ENCODE measurements at places on chromosomes 2 and 18.
A peak's percentile ranks its signal among the peaks of the same experiment; 100 is the strongest.

DNA sequence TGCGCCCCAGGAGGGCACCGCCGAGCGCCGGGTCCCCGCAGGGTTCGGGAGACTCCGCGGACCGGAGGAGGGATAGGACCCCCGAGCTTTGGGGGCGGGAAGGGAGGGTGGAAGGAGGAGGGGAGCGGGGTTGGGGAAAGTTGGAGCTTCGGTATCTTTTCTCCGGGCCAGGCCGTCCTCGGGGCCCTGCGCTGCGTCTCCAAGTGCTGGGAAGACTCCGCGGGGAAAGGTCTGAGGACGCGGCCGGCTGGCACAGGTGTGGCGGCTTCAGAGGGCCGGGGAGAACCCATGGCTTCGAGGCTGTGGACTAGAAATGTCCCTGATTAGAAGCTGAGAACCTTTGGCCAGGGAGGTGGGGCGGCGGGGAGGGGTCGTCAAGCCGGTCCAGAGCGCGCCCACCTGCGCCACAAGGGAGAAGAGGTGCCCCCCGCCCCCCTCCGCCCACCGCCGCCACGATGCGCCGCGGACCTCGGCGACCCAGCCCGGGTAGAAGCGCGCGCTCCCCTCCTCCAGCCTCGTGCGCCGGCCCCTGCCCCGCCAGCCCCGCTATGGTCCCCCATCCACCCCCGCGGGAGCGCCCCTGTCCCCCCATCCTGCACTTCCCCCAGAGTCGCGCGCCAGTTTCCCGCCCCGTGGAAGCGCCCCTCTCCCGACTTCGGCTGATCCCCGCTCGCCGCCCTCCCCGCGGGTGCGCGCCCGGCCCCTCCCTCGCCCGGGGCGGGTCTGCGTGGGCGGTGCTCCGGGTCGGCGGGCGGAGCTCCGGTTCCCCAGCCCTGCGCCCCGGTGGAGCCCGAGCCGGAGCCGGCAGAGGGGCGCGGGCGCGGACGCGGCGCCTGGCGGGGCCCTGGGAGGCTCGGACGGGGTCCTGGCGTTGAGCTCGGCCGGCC is at the start of gene SNTG2:
Gene SNTG2 (plus strand): TSS at position 770 of the 887 bp plus-strand sequence. CDS start 148 bp downstream, outside the sequence.
- DNase-seq: peak; percentile 68

DNA sequence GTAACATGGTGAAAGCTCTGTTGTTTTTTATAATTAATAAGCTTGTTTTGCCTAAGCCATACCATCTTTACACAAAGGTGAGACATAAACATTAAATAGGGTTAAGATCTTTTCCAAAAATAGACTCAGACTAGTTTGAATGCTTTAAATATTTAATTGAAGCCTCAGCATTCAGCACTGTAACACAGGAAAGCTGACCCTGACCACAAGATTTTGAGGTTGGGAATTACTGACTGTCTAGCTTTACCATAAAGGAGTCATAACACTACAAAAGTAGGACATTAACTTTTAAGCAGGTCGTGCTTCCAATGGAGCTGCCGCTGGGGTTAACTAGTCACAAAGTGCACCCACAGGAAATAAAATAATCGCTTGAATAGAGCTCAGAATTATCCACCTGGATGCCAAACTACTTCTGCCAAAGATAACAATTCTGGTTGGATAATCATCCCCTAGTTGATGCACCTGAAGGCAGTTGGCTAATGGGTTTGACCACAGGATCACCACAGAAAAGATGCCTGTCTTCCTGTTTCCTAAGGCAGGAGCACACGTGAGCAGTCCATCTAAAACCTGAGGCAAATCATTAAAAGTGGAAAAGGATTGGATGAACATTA is 106.2 kb downstream of the COBLL1 start:
- no peak for DNase-seq

DNA sequence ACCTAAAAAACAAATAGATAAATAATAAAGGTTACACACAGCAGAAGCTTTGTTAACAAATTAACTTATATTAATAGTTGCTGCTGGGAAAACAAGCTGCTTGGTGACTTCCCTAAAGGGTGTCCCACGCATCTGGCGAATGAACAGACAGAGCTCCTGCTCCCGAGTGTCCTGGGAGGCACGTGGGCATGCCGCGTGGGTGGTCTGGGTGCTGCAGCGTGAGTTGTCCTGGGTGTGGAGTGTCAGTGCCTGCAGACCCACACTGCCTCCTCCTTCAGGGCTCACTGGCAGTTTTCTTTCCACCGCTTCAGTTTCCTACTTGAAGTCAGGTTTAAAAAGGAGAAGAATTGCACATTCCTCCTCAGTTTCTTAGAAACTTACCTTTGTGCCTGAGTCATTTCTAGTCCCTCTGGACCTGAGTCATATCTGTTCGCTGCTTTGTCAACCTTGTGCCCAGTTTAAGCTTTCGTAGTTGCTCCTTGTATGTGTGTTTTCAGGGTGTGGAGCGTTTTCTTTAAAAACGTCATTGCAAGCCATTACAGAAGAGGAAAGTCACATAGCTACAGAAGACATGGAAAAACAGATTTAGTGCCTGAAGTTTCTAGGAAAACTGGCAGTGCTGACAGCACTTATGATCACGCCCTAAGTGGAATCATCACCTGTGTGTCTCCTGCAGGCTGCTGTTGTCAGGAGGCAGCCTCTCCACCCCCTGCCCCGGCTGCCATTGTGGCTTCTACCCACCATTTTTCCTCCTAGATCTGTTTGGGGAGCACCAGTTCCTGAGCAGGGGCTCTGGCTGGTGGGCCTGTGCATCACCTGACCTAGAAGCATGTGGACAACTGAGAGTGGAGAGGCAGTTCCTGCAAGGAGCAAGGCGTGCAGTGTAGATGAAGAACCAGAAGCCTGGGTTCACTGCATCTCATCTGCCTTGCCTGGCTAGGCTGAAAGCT is 24.5 kb downstream of the IMPA2 start:
- no peak for DNase-seq

DNA sequence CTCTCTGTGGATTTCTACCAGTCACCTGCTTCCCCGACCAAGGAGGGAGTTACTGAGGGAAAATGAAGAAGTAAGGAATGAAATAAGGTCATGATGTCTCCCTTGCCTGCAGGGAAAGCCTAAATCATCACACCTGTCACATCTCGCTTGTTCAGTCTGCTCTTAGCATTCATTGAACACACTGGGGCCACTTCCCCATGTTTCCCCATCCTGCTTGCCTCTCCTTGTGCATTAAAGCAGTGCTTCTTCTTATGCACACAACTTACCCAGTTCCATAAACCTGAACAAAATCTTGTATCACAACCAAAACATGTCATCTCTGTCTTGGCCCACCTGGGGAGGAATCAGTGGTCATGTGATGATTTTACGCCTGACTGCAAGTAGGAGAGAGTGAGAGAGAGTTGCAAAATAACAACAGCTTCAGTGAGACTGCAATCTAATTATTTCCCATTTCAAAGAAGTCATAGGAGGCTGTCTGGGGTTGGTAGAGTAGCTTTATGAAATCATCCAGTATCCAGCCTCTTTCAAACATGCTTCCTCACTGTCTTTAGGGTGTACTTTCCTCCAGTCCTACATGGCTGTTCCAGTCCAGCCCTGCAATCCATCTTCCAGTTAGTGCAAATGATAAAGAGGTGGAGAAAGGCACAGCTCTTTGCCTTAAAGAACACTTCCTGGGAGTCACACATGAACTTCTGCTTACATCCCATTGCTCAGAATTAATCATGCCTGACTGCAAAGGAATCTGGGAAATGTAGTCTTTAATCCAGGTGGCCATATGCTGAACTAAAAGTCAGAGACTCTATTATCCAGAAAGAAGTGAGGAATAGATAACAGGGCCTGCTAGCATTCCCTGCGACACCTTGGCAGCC is 220.1 kb downstream of the HAUS1 start:
- no peak for DNase-seq

DNA sequence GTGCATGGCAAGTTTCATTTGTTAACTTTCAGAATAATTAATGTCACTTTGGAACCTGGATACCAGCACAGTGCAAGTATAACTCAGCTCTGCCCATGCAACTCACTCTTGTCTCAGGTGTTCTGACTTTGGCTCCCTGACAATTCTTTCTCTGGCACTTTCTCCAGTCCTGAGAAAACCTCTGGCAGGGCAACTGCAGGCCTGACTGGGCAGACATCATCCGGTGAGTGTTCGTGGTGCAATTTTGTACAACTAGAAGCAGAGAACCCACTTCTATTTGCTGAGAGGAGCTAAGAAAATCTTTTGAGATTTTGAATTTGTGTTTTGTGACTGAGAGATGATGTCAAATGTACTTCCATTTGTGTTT is 143.0 kb downstream of the AQP4 start:
- no peak for DNase-seq

- no peak for DNase-seq
These were observed 94.4 kb upstream of the MEIS1 start for GRCh38 chr2:66340521-66340920.

GRCh38 chr18:21389283-21389682 is 147.3 kb downstream of the GREB1L start:
- no peak for DNase-seq

GRCh38 chr2:45177870-45178269 is 168.6 kb upstream of the SIX2 start:
- no peak for DNase-seq

GRCh38 chr2:146985753-146986152 is 859.1 kb upstream of the ACVR2A start:
- DNase-seq: no peak

- no peak for DNase-seq
These were observed 875 bp downstream of the C18orf63 start for GRCh38 chr18:74316257-74317170.

GRCh38 chr18:24811950-24812681 is 351.7 kb downstream of the HRH4 start:
- DNase-seq: no peak

DNA sequence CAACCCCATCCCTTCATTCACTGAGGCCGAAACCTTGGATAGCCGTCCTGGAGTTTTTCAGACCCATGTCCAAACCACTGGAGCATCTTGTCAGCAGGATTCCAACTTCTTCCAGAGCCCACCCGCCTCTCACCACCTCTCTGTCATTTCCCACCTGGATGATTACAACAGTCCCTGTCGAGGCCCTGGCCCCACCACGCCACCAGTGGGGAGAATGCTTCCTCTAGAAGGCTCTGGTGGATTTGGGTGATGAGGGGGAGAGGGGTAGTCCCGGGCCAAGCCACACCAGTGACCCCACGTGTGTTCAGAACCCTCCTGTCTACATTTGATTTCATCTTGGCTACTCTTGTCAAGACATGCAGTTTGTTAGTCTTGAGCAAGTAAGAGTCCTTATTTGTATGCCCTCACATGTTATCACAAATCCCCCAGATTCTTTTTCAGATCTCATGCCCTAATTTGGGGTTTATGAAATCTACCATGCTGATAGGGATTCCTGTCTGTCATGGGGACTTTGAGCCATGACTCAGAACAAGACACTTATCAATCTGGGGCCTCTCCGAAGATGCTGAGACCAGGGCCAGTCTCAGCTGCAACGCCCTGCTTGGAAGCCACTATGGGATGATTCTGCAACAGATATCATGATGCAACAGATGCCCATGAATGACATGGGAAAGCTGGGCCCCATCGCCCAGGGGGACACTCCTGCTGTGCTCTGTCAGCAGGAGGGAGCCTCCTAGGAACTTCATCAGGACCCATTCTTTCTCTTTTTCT is 186.1 kb downstream of the ZFP36L2 start:
- no peak for DNase-seq

- DNase-seq: no peak
These were observed 74.9 kb upstream of the PELI1 start for GRCh38 chr2:64219149-64219548.

DNA sequence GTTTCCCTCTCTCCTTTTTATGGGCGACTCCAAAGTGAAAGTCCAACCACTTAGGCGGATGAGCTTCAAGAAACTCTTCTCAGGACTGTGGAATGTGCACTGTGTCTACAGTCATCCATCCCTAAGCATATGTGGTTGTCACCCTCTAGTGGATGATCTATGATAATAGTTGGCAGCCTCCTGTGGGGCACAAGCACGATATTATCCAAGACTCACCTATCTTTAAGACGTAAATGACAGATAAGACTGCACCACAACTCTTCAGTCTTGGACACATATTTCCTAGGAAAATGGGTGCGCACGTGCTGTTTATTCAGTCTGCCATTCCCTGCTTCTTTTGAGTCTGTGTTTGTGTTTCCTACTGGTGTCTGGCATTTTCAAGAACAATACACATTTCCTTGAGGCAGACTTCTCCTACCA is 145.5 kb upstream of the CTAGE1 start:
- peak; percentile 29 for DNase-seq

GRCh38 chr2:218859988-218860831 is 605 bp downstream of the WNT6 start:
- peak; percentile 9 for DNase-seq

- DNase-seq: no peak
These were observed 10.2 kb downstream of the SP110 start for GRCh38 chr2:230209422-230210051.

DNA sequence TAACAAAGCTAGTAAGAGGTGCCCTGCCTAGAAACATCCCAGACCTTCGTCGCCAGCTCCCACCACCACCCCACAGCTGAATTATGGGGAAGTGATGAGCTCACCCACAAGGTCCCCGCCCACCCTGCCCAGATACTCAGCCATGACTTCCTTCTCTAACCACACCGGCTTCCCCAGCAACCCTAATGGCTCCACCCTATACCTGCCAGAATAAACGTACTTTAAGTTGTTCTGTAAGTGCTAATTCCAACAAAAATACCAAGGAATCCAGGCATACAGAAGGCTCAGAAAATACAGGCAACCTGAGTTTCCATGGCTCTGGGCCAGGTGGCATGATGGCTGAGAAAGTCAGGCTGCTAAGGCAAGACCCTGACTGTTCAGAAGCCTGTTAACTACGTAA is 39.1 kb downstream of the TMEM163 start:
- DNase-seq: no peak

- DNase-seq: no peak
These were observed 167.3 kb upstream of the SPRED2 start for GRCh38 chr2:65599693-65600092.

DNA sequence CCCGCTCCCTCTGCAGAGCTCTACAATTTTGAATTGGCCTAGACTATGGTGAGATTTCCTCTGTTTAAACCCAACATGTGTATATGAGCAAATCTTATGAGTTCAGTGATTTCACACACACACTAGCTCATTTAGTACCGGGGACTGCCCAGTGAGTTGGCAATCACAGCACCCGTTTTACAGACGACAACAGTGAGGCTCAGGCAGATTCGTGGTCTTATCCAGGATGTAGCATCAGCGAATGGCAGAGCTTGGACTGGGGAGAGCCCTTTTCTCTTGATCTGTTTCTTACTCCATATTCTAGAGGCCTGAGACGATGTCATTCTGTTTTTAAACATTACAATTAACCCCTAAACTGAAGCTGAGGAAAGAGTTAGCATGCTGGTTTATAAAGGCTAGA is 419.9 kb downstream of the NBAS start:
- DNase-seq: no peak
